ENCODE measurements at places on chromosomes 13 and 19.

DNA sequence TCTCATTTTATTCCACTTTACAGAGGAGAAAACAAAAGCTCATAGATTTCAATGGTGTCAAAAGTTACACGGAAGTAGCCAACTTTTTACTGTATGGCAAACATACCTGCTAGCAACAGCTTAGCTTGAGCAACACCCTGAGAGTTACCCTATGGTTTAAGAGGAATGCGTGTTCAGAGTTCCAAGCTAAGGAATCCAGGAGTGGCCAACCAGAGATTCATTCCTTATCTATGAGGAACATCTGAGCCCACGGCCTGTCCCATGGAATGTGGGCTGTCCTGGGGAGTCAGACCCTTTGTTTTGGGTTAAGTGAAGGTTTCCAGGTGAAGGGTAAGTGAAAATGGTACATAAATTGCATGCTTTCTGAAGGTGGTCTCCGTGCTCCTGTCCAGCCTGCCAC lies 67.5 kb downstream of the STARD13 start:
- no peak for DNase-seq

DNA sequence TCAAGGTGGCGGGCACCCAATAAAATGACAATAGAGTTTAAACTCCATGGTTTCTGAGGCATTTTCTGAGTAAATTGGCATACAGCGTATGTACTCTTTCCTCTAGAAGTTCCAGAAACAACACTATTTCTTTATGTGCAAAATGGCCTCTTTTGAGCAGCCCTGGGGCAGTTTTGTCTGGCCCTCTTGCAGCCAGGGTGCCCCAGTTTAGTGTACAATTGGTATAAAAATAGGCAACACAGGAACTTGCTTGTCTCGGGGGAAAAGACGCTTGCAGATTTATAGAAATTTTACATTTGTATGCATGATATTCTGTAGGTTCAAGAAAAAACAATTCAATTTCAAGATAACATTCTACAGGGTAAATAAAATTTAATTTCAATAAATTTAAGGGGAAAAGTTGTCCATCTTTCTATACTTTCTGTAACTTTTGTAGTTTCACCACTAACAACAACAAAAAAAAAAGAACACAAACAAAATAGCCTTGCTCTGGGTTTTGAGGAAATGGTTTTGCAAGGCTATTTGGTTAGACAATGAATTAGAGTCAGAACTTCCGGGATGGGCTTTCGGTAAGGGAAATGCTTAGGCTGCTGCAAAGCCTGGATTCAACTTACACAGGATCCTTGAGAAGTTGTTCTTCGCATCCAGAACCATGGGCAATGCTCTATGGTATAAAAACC lies 45.3 kb downstream of the LRCH1 start:
- DNase-seq = no peak

DNA sequence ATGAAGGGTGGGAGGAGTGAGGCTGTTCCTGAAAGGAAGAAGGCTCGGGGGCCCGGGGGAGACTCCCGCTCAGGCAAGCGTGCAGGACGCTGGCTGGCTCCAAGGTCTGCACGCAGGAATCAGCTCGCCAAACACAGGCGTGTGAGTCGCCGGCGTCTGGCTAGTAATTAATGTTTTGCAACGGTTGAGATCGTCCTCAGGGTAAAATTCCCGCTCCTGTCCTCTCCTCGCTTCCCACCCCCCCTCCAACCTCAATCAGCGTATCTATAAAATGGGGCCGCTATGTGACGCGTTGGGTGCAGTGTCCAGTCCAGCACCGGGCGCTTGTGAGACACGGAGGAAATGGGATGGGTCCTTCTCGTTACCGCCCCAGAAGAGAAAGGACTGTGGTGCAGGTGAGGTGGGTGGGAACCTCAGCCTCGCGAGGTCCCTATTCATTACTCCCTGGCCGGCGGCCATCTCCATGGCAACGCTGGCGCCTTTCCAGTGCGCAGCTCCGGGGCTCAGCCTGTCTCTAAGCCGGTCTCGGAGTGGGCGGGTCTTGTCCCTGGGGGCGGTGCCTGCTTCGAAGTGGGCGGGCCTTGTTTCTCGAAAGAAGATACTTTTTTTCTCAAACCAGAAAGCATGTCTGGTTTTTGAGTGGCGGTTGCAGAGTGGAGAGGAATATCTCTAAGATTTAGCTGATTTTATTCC lies 6.5 kb upstream of the ZNF579 start:
- peak; percentile 97 for DNase-seq

GRCh38 chr19:4671185-4671851 lies 1.2 kb upstream of the MYDGF start:
- DNase-seq = no peak
